ENCODE measurements at places on chromosomes 7 and 10.

DNA sequence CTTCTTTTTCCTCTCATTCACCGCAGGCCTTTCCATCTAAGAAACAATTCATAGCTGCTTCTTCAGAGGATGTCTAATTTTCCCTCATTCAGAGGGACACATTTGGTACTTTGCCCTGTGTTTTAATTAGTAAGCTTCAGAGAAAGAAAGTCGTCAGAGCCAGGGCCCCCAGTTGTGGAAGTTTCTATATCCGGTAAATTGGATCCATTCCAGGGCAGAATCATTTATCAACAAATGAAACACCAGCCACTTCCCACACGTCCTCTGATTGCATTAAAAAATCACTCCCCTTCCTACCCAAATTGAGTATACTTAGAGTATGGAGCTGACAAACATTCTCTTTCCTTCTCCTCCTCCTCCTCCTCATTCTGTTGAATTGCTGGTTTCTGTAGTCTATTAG, 205.8 kb upstream of the HDAC9 start:
- no peak for DNase-seq

DNA sequence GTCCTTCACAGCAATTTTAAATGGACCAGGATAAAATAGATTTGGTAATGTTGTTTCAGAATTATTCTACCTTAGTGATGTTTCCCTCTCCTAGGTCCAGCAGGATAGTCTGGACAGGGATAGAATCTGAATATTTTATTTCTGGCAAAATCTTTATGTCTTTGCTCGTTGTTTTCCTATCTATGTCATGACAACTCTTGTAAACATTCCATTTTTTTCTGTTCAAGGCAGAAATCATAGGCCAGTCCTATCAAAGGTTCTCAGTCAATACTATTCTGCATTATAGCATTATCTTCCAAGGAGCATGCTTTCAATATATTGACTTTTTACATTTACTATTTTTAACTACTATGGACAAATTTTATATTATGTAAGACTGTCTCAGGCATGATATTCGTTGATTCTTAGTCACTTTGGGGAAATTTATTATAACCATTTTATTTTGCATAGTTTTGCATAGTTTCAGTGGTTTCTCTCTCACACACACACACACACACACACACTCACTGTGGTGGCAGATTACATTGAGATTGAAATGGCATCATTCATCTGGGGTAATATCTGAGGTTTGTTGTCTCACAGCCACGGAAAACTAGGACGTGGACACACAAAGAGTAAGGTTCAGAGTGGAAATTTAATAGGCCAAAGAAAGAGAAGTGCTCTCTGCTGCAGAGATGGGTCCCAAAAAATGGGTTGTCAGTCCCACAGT, 17.2 kb downstream of the TAS2R60 start:
- DNase-seq: no peak

- no peak for DNase-seq
Measured at GRCh38 chr10:19570120-19570519, 246.1 kb upstream of the PLXDC2 start.

DNA sequence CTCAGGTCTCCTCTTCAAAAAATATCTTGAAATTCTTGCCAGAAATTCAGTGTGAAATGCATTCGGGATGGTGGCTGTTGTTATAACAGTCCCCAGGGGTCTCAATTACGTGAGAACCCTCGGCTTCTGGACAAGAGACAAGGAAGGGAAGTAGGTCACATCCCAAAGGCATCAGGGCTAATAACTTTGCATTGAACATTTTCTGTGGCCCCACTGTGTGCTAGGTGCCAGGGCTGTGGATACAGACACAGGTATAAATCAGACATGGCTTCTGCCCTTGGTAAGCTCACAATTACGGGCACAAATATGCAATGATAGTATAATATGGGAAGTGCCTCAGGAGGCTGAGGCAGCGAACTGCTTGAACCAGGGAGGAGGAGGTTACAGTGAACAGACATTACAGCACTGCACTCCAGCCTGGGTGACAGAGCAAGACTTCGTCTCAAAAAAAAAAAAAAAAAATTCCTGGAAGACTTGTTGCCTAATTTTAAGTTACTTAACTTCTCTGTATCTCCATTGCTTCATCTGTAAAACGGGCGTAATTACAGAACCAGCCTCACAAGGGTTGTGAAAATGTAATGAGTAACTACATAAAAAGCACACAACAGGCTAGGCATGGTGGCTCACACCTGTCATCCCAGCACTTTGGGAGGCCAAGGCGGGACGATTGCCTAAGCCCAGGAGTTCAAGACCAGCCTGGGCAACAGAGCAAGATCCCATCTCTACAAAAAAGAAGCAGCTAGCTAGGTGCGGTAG, 2.5 kb upstream of the RHBDD2 start:
- no peak for DNase-seq

DNA sequence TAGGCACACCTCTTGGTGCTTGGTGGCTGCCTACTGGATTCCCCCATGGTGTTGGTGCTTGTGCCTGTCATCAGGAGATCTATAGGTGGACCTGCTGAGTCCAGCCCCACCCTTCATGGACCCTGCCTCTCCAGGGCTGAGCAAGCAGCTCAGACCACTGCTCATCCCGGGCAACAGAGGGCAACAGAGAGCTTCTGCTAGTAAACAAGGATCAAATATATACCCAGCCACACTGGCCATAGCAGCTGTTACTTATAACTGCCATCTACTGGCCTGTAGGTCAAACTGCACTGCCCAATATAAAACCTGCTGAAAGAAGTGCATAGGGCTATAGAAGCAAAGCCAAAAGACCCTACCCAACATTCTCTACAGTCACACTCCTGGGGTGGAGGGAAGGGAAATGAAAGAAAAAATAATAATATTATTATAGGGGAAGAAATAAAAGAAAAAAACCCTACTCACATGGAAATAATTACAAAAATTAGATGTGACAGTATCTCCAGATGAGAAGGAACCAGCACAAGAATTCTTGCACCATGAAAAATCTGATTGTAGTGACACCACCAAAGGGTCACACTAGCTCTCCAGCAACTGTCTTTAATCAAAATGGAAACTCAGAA, 54.9 kb upstream of the ZNF800 start:
- DNase-seq: peak; percentile 54

- DNase-seq: no peak
Measured at GRCh38 chr7:142771353-142771723, 568 bp downstream of the PRSS2 start.
